ENCODE measurements at places on chromosomes 5 and 9.

GRCh38 chr5:68771732-68772131 lies 322.1 kb upstream of the SLC30A5 start:
- DNase-seq = no peak

GRCh38 chr9:84027201-84027600 lies 46.6 kb downstream of the RMI1 start:
- no peak for DNase-seq

- DNase-seq = no peak
Measured at GRCh38 chr5:144122081-144122480, 48.4 kb downstream of the YIPF5 start.

DNA sequence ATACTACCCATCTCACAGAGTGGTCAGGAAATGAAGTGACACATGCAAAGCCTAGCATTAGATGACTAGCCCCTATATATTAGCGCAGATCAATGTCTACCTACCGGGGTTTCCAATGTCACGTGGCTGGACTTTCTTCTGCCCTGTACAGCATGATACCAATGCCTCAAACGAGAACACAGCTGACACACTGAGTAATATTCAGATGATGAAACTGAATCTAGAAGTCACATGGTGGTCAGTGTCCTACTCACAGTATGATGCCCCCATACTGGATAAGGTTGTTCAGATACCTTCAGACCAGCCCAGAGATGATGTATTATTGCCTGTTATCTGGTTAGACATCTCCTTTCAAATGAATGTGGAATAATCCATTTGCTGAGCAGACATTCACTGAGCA lies 71.1 kb upstream of the FRRS1L start:
- DNase-seq = no peak

- DNase-seq = no peak
Measured at GRCh38 chr5:149379177-149379761, at the start of gene IL17B. Gene IL17B (minus strand): TSS chr5:149379292. CDS start chr5:149379225, 67 bp downstream.

GRCh38 chr5:92605591-92605990 lies 975.4 kb downstream of the NR2F1-AS1 start:
- DNase-seq = no peak

DNA sequence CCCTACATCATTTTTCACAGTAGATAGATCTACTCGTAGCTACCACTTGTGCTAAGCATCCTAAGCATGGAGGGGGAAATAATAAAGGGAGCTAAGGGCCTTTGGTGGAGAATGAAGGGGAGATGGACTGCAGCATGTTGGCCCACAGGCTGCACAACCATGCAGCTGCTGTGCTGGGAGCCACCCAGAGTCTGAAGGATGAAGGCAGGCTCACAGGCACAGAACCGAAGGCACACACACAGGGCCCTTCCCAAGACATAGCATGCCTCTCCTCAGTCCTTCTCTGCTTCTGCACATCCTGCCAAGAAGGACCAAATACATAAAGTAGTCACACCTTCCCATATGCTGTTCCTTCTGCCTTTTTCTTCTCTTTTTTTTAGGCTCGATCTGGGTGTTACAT lies 6.6 kb downstream of the FAM193B start:
- DNase-seq = no peak

- DNase-seq = no peak
Measured at GRCh38 chr9:106307670-106308069, 555.3 kb upstream of the ZNF462 start.

- no peak for DNase-seq
Measured at GRCh38 chr5:2466966-2467365, 284.5 kb downstream of the IRX2 start.

DNA sequence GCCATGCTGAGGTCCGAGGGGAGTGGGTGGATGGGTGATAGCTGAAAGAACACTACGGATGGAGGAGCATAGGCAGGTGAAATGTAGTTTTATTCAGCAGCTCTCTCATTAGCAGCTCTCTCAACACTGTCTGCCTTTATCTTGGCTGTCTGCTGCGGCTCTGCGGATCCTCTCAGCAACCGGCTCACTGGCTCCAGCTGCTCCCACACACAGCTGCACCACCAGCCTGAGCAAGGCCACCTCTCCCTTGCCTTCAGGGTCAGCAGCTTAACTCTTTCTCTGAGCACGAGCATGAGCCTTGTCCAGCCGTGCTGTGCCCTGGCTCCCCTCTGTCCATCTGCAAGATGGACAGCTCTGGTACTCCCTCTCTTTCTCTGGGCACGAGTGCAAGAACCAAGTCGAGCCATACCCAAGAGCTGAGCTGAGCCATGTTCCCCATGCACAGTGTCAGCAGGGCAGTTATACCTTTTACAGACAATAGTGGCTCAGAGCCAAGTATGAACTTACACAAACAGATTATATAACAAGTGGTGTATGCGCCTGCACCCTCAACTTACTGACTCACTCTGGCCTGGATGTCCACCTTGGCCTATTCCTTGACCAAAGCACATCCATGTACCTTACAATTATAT lies 108.5 kb downstream of the MACIR start:
- DNase-seq = no peak

DNA sequence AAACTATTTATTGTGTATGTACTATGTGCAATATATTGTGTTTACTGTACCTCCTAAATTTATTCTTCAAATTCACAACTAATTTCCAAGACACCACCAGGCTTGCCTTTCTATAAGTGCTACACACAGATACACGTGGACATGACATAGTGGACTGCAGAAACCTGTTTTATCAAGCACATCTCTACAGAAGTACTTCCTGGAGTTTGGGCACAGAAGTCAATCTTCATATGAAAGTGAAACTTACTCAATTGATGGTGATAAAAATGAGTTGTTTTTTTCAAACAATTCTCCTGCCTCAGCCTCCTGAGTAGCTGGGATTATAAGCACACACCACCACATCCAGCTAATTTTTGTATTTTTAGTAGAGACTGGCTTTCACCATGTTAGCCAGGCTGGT lies 57.6 kb downstream of the NLN start:
- DNase-seq = peak; percentile 60

GRCh38 chr9:134544388-134545214 lies 97.0 kb upstream of the COL5A1 start:
- no peak for DNase-seq

DNA sequence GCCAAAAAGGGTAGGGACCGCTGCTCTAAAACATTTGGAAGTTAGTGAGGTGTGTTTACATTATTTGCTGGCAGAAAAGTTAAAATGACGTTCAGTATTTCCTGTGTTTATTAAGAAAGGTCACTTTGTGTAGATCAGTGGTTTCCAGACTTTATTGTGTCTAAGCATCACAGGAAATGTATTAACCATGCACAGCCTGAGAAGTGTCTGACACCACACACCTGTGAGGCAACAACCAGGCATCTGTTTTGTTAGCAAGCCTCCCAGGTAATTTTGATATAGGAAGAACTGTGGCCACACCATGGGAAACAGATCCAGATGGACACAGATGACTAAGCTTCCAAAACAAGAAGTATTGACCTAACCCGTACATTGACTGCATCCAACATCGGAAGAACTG lies 12.0 kb downstream of the TTC1 start:
- DNase-seq = no peak

GRCh38 chr9:3858961-3859360 lies 333.2 kb upstream of the RFX3 start:
- no peak for DNase-seq

GRCh38 chr9:129334105-129334935 lies 156.3 kb upstream of the IER5L start:
- DNase-seq = no peak

GRCh38 chr5:65858316-65858715 lies 68.1 kb upstream of the ERBIN start:
- no peak for DNase-seq

GRCh38 chr5:96856371-96856770 lies 19.9 kb upstream of the ERAP2 start:
- no peak for DNase-seq

DNA sequence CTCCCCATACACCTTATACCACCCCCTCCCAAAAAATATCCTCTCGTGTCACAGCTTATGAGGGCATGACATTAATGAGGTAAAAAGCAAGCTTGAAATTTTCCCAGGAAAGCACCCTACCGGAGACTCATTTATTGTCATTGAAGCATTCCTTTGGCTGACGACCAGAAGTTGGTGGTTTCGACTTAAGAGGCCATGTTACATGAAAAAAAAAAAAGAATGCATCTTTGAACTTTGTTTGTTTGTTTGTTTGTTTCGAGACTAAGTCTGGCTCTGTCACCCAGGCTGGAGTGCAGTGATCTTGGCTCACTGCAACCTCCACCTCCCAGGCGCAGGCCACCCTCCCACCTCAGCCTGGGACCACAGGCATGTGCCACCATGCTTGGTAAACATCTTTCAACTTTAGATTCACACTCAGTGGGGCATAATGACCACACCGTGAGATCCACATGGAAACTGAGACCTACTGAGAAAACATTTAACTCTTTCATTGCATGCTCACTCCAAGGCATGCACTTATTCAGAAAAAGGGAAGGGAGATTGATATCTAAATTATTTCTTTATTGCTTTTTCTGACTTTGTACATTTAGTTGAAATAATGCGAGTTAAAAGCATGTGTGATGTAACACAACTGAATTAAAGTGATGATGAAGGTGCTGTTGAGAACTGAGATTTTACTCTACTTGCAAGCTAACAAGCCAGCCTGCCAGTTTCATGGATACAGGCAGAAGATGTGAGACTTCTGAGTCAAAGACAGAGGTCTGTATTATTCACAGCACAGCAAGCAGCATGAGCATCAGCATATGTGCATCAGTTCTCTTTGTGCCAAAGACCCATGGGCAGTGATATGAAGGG lies 5.1 kb upstream of the RAB14 start:
- DNase-seq = peak; percentile 72

- DNase-seq = no peak
Measured at GRCh38 chr9:133113949-133114885, 6.8 kb downstream of the RALGDS start.

GRCh38 chr5:97453263-97453662 lies 270.2 kb upstream of the RIOK2 start:
- DNase-seq = no peak

- DNase-seq = no peak
Measured at GRCh38 chr5:98319299-98320011, 454.0 kb upstream of the RGMB start.

- DNase-seq = peak; percentile 77
Measured at GRCh38 chr5:378301-378891, 56.9 kb downstream of the AHRR start.

DNA sequence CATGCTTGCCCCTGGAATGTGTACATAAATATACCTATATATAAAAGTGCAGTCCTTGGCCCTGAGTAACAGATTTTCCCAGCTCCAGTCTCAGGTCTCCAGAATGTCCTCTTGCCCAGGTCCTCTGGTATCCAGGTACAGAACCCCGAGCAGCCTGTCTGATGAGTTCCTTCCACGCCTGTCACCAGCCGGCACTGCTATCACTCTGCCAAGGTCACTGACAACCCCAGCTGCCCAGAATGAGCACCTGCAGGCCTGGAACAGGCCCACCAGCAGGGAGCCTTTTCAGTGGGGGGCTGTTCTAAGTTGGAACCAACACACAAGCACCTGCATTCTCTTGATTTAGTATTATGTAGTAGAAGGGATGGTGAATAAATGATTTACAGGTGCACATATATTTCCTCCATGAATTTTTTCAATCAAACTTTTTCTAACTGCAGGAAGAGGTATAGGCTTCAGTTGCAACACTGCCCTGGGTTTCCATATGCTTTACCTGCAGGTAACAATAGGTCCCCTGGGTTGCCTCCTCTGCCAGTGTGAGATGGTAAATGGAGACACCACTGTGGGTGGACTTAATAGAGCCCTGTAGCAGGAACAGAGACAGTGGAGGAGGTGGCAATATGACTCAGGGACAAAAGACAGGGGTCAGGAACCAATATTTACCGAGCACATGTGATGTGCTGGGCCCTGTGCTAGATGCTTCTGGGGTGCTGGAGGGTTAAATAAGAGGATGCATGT lies 291.9 kb downstream of the SPOCK1 start:
- DNase-seq = no peak

GRCh38 chr5:33507426-33507825 lies 66.7 kb downstream of the TARS1 start:
- no peak for DNase-seq

GRCh38 chr9:1415146-1415545 lies 365.0 kb downstream of the DMRT2 start:
- DNase-seq = no peak

GRCh38 chr9:112894041-112894440 lies 3.4 kb upstream of the SLC46A2 start:
- DNase-seq = no peak

DNA sequence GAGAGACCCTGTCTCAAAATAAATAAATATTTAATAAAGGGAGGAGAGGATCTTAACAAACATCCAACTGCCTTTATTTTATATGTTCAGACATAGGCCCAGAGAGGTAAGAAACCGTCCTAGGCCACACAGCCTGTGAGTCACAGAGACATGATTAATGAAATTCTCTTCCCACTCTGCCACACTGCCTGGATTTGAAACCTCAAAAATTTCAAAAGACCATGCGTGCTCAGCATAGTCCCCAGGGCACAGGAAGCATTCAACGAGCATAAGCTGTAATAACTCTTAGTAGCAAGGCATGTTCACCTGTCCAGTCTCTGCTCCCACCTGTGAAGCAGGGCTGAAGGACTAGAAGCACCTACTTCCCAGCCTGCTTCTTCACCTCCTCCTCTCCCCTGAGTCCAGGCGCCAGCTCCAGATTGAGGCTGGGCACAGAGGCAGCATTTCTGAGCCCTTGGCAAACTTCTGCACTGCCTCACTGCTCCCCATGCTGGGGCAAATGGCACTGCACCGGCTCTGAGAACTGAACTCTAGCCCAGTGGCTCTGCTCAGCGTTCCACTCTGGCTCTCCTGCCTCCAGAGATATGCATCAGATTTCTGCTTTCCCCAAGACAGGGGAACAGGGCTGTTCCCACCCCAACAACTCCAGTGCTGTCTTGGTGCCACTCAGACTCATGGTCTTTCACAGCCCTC lies 1.1 kb downstream of the FAT2 start:
- DNase-seq = no peak

DNA sequence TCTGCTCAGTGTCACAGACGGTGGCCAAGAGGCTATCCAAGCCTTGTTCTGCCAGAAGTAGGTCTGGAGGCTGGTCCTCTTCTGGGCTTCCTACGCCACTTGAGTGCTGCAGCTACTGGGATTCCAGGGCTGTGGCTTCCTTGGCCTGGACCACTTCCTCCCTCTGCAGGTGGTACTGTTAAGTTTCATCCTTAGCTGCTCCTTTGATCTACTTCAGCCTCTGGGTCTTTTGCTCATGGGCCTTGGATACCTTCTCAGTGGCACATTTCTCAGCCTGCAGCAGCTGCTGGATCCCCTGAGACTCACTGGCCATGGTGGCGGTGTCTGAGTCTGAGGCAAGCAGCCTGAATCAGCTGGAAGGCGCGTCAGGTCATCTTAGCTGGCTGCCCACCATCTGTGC lies 10.3 kb downstream of the CNOT8 start:
- no peak for DNase-seq

GRCh38 chr5:59449905-59450644 lies 443.5 kb downstream of the PDE4D start:
- DNase-seq = peak; percentile 5

- no peak for DNase-seq
Measured at GRCh38 chr5:69498384-69498783, 5.8 kb downstream of the OCLN start.

GRCh38 chr5:131171276-131171810 lies 599 bp downstream of the LYRM7 start:
- DNase-seq = peak; percentile 36

- no peak for DNase-seq
Measured at GRCh38 chr9:16057541-16057940, 504.7 kb downstream of the CCDC171 start.

GRCh38 chr9:98074115-98074990 lies 17.8 kb downstream of the NANS start:
- peak; percentile 70 for DNase-seq

All from activated CD4-positive, alpha-beta T cell treated with anti-CD3 and anti-CD28 coated beads, Interleukin-2, amount 50 U/mL, for 16 hours (primary cell).